ENCODE measurements at places on chromosomes 12 and 14.
A peak's percentile ranks its signal among the peaks of the same experiment; 100 is the strongest.

DNA sequence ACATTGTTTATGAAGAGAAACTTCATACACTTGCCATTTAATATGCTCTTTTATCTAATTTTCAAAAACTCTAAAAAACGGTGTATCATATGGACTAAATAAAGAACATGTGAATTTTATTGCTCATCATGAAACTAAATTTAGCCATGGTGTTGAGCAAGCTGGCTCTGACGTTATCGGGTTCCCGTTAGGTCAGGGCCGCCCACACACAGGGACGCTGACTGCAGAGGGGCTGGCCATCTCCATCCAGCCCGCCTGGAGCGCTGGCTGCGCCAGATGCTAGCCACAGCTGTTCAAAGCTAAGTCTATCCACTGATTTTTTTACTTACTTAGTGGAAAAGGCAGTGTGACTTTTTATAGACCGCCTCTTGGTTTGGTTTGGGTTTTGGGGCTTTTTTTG lies 36.5 kb upstream of the DYNC1H1 start:
- no peak for DNase-seq

DNA sequence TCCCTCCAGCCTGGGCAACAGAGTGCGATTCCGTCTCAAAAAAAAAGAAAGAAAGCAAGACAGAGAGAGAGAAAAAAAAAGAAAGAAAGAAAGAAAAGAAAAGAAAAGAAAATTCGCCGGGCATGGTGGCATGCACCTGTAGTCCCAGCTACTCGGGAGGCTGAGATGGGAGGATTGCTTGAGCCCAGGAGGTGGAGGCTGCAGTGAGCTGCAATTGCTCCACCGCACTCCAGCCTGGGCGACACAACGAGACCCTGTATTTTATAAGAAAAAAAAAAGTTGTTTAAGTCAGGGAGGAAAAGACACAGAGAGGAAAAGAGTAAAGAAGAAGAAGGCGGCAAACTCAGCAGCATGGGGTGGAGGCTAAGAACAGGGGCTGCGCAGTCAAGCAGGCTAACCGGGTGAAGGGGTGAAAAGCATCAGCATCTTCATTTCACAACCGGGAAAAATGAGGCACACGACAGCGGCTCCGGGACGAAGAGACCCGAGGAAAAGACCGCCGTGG lies 557 bp upstream of the FICD start:
- peak; percentile 37 for DNase-seq

DNA sequence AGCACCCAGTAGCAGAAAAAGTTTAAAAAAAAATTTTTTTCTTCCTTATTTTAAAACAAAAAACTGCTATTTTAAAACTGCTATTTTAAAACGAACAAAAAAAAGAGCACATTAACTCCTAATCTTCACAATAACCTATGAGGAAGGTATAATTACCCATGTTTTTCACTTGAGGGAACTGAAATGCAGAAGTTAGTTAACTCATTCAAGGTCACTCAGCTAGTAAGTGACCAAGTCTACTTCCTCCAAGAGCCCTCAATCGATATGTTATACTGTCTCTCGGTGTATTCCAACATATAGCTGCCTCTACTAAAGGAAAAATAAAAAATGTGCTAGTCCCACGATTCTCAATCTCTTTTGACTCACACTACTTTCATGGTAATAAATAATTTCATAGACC lies 7.8 kb downstream of the RPAP3 start:
- peak; percentile 65 for DNase-seq

DNA sequence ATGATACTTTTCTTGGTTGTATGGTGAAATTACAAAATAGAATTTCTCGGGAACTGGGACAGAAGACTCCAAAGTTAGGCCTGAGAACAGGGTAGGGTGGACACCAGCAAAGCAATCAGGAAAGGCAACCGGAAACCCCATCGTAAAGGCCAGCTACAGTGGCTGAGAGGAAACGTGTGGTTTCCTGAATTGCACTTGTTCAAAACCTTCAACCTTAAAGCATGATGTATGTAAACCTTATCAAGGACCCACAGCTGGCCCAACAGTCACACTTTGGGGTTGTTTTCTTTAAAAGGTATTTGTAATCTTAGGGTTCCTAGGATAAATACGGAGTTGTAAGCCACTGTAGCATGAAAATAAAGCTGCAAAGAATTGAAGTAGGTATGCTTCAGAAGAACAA lies 2.2 kb upstream of the PTGDR start:
- DNase-seq = peak; percentile 79

DNA sequence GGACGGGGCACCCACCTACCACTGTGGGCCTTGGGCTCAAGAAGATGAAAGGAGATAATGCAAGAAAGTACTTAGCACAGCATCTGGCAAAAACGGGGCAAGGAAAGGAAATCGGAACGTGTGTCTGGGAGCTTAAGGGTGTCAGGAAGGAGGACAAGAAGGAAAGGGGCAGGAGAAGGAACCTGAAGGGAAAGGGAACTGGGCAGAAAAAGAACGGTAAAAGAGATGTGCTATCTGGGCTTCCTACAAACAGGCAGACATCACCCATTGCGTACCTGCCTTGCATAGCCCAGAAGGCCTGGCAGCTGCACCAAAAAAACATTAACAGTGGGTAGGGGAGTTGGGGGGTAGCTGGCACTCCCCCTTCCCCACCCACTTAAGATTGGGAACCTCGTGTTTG lies 958 bp upstream of the REM2 start:
- DNase-seq = no peak

- DNase-seq = no peak
Measured at GRCh38 chr12:132285991-132286681, 43.3 kb downstream of the GALNT9 start.

DNA sequence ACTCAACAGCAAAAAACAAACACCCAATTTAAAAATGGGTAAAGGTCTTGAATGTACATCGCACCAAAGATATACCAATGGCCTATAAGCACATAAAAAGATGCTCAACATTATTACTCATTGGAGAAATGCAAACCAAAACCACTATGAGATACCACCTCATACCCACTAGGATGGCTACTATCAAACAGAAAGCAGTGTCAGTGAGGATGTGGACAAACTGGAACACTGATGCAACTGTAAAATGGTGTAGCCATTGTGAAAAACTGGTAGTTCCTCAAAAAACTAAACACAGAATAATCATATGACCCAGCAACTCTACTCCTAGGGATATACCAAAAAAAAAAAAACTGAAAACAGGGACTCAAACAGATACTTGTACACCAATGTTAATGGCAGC lies 49.3 kb downstream of the CDK17 start:
- peak; percentile 78 for DNase-seq
